ENCODE measurements at places on chromosomes 12 and 14. TPM values are rescaled to one million over a fixed set of nuclear protein-coding genes. Genes with fewer than 3 reads are reported as not detected.

DNA sequence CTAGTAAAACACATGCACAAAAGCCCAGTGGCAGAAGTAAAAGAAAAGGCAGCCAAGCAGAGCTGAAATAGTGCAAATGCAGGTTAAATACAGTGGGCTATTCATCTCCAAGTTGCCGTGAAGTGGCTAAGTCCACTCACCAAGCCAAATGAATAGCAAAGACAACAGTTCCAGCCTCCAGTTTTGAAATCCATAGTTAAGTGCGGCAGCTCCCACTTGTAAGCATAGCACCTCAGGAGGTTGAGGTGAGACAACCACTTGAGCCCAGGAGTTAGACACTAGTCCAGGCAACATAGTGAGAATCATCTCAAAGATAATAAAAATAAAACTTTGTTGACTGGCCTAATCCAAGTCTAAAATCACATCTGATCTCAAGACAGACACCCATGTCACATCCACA is 9.8 kb upstream of the PHLDA1 start:
- DNase-seq, result no peak

DNA sequence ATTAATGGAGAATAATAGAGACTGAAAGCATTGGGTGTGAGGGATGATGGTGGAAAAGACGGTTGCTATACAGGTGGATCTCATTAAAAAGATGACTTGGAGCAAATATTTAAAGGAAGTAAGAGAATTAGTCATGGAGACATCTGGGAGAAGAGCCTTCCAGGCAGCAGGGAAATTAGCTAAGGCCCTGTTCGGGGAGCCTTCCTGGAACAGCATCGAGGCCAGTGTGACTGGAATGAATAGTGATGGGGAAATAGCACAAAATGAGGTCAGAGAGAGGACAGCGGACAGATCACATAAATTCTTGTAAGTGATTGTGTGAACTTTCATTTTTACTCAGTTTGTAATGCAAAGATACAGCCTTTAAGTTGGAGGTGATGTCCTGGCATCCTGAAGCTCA is 842.3 kb downstream of the SLC6A15 start:
- no peak for DNase-seq

DNA sequence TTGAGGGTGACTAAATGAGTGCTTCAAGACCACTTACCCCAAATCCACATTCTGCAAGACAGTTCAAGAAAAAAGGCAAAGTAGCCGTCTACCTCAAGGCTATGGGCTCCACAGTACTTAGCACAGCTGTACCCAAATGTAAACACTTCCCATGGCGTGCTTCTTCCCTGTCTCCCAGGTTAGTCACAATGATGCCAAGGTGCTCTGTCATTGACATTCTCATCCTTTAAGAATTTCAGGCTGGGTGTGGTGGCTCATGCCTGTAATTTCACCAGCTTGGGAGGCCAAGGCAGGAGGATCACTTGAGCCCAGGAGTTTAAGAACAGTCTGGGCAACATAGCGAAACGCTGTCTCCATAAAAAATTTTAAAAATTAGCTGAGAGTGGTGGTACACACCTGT is 51.2 kb upstream of the CERS5 start:
- DNase-seq, result peak; percentile 81

DNA sequence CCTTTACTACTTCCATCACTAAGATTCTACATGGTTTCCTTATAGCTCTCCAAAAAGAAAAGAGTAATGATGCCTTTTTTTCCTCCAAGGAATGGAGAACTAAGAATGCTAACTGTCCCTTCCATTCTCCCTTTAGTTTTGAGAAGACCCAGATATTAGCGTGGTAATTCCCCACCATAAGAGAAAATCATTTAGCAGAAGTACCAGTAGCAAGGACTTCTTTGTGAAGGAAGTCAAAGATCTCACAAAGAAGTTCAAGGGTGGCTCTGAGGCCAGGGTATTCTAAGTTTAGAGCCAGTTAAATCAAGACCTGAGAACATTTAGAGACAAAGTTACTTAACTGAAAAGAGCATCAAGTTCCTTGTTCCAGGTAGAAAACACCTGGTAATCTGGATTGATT is 7.3 kb downstream of the USP15 start:
- no peak for DNase-seq

MRPS35 gene
- 63.9 TPM for total RNA-seq

- DNase-seq, result no peak
These were observed 111.9 kb upstream of the HMGA2 start for GRCh38 chr12:65712260-65713004.

DNA sequence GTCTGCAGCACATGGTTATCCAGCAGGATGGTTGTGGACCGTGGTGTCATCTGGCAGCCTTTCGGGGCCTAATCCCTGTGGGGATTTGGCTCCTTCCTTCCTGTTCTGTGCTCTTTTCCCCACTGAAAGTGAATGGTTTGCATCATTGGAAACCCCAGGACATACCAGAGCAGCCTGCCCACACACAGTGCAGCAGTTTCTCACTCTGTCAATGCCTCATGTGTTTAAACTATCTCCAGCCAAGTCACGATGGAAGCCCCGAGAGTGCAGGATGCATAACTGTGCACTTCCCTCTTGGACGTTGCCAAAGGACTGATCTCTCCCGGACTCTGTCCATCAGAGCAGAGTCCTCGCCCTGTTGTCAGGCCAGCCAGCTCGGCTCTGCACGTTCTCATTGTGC is 29.0 kb upstream of the AMN start:
- DNase-seq, result no peak

ATP23 gene
- 10.3 TPM for total RNA-seq

GRCh38 chr12:127941332-127941731 is 325.6 kb upstream of the TMEM132C start:
- DNase-seq, result no peak

KRAS gene
- 33.1 TPM for total RNA-seq

SLC10A1 gene
- not detected for total RNA-seq

- DNase-seq, result no peak
These were observed 127.7 kb downstream of the ZFP36L1 start for GRCh38 chr14:68665131-68665530.

DNA sequence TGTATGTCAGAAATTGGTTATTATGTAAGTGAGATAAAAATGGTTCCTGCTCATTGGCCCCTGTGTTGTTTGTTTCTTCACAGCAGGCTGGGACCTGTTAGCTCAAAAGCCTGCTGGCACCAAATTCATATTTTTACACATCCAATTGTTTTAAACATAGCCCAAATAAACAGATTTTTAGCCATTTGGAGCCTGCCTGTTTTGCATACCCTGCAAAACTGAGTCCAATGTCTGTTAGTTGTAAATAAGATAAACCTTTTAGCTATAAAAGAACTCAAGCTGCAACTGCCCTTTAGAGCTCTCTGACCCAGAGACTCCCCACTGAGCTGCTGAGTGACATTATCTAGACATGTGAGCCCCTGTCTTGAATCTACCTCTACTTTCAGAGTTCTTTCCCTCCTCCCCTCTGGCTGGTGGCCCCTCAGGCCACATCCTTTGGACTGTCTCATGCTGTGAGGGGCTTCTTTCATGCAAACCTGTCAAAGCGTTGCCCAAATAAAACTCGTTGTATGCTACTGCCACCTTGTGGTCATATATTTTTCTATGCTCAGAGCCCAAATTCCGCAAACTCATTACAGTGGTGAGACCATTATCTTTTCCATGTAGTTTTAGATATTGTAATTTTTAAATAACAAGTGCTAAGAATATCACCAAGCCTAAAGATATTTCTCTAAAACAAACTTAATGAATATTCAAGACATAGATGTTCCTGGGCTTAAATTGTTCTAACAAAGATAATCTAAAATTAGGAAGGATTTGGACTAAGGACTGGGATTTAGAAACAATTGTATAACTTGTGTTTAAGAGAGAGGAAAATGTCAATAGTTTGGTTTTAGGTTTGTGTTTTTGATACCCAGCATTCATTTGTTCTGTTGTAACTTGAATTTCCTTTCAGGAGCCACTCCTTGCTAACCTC is 337.9 kb downstream of the AACS start:
- DNase-seq, result no peak

DNA sequence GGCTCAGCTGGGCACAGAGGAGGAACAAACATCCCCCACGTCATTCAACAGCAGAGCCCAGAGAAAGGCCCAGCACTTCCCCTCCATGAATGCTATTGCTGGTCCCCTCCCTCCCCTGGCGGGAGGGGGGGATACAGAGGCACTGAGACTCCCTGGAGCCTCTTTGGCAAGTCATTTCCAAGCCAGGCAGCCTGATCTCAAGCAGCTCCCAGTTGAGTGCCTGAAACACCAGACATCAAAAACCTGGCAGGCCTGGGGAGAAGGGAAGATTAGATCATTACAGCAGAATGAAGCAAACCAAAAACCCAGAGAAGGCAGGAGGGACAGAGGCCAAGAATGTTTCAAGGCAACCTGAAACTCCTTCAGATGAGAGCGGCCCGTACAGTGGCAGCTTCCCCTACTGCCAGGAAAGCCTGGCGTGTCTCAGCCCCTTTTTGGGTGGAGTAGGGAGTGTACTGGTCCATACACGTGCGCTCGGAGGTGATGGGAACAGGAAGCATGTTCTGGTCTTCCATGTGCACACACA is 92.1 kb downstream of the LRRC74A start:
- no peak for DNase-seq

FANCM gene
- total RNA-seq, result 6.6 TPM

DNA sequence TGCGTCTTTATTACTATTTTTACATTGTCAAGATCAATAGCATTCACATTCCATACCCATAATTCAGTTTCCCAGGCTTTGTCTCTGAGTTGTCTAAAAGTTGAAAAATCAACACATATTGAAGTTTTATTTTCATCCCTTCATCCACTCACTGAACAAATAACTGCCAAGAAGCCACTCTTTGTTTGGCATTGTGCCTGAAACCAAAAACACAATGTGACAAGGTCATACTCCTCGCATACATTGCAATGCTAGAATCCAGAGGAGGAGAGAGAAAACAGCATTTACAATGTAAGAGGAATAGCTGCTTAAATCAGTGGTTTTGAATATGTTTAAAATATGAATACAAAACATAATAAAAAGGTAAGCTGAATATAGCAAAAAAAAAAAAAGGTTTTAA is 71.8 kb downstream of the CCDC60 start:
- DNase-seq, result no peak

GRCh38 chr14:77557391-77557790 is 58.8 kb upstream of the ISM2 start:
- DNase-seq, result no peak

DNA sequence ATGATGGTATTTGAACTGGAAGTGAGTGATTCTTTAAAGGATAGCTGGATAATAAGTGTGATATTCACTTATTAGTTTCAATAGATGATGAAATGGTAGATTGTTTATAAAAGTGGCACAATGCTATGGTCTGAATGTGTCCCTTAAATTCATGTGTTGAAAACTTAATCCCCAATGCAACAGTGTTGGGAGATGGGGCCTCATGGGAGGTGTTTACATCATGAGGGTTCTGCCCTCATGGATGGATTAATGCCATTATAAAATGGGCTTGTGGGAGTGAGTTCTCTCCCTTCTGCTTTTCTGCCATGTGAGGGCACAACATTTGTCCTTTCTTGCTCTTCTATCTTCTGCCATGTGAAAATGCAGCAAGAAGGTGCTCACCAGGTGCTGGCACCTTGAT is 134.0 kb downstream of the SLC38A1 start:
- DNase-seq, result no peak

DNA sequence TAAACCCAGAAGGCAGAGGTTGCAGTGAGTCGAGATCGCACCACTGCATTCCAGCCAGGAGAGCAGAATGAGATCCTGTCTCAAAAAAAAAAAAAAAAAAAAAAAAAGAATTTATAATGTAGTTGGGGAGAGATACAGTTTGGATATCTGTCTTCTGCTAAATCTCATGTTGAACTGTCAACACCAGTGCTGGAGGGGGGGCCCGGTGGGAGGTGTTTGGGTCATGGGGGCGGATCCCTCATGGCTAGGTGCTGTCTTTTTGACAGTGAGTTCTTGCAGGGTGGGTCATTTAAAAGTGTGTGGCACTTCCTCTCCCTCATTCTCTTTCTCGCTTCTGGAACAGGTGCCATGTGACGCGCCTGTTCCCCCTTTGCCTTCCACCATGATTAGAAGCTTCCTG is 32.8 kb downstream of the CLIP1 start:
- DNase-seq, result no peak

- no peak for DNase-seq
These were observed 311.0 kb upstream of the RGS6 start for GRCh38 chr14:71621276-71621675.

DNA sequence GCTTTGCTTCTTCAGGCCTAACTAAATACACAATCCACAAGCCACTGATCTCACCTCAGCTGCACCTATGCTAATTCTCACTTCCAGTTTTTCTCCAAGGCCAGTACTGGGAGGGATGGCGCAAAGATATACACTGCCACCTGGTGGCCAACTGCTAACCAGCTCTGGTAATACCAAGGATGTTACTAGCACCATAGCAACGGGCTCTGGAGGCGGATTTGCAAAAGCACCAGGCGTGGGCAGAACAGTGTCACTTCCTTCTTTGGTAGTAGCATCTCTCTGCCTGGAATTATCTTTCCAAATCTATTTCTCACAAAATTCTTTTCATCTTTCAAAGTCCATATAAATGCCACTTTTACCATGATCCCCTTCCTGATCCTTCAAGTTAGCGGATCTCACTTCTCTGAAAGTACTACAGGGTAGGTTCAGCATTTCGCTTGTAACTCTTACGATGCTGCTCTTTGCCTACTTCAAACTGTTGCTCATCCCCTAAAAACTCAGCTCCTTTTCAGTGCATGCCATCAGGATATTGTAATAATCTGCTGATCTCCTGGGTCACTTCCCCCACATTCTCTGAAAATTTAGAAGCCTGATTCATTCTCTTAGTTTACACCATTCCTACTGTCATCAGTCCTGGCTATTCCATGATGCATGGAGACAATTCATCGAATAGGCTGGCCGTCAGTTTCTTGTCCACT is 37.1 kb upstream of the FOXJ2 start:
- no peak for DNase-seq

OTX2 gene
- not detected for total RNA-seq

IL31 gene
- not detected for total RNA-seq

Data from Panc1 (cell line).